ENCODE measurements at places on chromosomes 5 and 9. TPM values are rescaled to one million over a fixed set of nuclear protein-coding genes. Genes with fewer than 3 reads are reported as not detected.

GRCh38 chr9:132114102-132114707 lies 34.5 kb upstream of the MED27 start:
- peak; percentile 24 for DNase-seq

- no peak for DNase-seq
Observed at GRCh38 chr9:130112538-130113151, 58.9 kb downstream of the GPR107 start.

DNA sequence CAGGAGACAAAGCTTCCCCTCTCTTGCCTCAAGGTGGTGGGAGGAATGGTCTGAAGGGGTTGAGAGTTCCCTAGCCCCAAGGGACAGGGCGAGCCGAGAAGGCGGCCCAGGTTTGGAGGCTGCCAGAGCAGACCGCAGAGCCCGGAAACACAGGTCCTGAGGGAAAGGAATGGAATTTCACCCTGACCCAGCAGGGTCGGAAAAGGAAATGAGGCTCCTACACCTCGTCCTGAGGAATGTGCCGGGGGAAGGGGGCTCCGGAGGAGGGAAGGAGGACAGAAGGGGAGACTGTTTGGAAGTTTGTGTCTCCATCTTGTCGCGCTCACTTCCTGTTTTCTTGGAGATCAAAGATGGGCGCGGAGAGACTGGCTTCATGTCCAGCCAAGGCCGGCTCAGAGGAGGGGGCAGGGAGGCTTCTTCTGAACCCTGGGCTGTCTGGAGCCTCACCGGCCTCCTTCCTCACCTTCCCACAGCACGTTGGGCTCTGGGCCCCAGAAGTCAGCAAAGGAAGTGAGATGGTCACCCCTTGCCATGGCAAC lies 9.6 kb downstream of the ENG start:
- DNase-seq, result peak; percentile 33

DNA sequence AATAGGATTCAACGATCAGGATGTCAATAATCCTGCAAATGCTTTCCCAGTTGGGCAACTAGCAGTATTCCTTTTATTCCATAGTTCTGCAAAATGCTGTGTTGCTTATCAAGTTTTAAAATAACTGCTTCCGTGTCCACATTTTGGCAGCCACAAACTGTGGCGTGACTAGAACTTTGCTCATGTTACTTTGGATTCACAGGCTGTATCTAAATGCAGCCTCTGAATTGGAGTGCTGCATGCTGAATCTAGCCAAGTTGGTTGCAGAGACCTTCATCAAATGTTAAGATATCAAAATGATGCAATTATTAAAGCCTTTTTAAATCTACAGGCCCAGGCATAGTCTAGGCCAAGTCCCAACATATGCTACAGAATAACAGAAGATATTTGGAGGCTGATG lies 249.2 kb downstream of the NR2F1-AS1 start:
- no peak for DNase-seq

DNA sequence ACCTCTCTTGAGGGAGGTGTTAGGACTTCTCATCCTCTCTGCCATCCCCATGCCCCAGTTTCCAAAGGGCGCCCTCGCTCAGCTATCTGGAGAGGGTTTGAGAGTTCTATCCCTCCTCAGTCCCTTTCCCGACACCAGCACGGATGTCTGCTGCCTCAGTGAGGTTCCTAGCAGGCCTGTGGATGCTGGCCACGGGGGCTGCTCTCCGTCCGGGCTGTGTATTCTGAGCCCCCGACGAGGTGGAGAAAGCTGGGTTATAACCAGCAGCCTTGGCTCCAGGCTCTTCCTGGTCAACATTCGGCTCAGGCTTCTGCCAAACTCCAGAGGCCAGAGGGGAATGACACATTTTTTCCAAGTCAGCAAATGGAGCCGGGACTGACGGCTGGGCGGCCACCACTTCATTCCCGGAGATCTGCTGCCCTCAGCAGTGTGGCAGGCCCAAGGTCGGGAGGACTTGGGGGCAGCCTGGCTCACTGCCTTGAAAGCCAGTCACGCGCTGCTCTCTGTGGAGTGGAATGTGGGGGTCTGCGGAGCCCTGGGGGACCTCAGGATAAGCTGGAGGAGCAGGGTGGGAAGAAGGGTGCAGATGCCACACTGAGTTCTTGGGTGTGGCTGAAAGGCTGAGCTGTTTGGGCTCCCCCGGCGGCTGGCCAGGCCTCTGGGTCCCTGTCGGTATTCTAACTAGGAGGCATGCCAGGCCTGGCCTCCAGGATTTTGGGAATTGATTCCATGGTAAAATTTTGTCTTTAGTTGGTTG lies 27.4 kb downstream of the PTPA start:
- DNase-seq, result peak; percentile 24

DNA sequence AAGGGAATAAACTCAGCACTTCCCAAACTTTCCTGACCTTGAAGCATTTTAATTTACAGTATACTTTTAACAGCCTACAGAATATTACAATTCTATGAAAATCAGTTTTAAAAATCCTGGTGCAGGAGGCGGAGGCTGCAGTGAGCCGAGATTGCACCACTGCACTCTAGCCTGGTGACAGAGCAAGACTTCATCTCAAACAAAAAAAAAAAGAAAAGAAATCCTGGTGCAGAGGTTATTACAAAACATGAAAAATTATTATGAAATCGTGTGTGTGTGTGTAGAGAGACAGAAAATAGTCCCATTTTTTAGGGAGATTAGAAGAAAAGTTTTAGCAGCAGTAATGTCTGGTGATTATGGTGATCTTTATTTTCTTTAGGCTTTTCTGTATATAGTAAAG lies 26.9 kb downstream of the GOLPH3 start:
- DNase-seq, result no peak

The INSL4 gene
- total RNA-seq, result not detected

The SPINK7 gene
- total RNA-seq, result not detected

All from renal cortical epithelial cell (primary cell).